ENCODE measurements at places on chromosomes 12 and 14. TPM values are rescaled to one million over a fixed set of nuclear protein-coding genes. Genes with fewer than 3 reads are reported as not detected.
A peak's percentile ranks its signal among the peaks of the same experiment; 100 is the strongest.

GRCh38 chr14:75380656-75381055 is 47.2 kb upstream of the JDP2 start:
- no peaks in the 10 kb centered on the region for H3K36me3 ChIP-seq
- no peak for DNase-seq
- H3K27ac ChIP-seq, result no peak overlapping the region

DNA sequence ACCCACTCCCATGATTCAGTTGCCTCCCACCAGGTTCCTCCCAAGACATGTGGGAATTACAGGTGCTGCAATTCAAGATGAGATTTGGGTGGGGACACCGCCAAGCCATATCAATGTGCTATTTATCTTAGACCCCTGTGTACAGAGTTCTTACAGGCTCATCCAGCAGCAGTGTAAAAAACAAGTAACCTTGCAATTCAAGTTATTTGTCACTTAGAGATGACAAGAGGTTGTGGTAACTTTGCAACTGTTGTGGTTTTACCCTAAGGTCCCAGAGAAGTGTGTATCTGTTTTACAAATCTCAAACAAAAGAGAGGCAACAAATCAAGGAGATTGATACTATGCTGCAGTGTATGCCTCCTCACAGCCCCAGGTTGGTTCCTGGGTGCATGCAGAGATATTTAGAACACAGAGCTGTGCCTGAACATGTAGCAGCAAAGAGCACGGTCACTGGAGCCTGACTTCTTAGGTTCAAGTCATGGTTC is 11.5 kb upstream of the HELB start:
- H3K36me3 ChIP-seq, result no peaks in the 10 kb centered on the region
- DNase-seq, result peak; percentile 16
- no peaks in the 10 kb centered on the region for H3K27me3 ChIP-seq
- H3K4me1 ChIP-seq, result no peaks in the 10 kb centered on the region
- H3K27ac ChIP-seq, result no peak overlapping the region

DNA sequence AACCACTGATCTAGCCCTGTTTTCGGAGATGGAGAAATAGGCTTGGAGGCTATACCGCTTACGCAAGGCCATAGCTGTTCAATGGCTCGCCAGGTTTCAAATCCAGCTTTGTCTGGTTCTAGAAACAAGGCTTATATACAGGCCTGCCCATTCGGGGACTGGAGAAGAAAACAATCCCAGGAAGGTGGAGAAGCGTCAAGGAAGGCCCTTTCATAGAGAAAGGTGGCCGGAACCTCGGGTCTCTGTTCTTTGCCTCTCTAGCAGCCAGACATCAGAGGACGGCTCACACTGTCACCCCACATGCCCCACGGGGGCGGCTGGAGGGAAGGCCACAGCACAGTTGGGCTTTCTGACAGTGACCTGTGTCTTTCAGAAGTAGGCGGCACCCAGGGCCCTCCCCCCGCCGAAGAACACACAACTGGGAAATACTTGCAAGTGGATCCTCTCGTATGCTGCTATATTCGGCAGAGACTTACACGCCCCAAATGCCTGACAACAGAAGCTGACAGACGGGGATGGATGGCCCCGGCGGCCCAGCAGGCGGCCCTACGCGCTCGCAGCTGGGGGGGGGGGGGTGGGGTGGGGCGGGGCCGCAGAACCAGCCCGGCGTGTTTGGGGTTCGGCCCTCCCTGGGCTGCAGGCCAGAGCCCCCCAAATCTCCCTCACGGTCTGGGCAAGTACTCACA is 4.5 kb upstream of the SETD1B start:
- H3K36me3 ChIP-seq, result peaks cover 26% of the 10 kb centered on the region
- no peaks in the 10 kb centered on the region for H3K27me3 ChIP-seq
- peak overlapping the region; percentile 85 for H3K4me3 ChIP-seq
- H3K27ac ChIP-seq, result peak overlapping the region; percentile 100
- H3K4me1 ChIP-seq, result peaks cover 57% of the 10 kb centered on the region
- peak; percentile 61 for DNase-seq

DNA sequence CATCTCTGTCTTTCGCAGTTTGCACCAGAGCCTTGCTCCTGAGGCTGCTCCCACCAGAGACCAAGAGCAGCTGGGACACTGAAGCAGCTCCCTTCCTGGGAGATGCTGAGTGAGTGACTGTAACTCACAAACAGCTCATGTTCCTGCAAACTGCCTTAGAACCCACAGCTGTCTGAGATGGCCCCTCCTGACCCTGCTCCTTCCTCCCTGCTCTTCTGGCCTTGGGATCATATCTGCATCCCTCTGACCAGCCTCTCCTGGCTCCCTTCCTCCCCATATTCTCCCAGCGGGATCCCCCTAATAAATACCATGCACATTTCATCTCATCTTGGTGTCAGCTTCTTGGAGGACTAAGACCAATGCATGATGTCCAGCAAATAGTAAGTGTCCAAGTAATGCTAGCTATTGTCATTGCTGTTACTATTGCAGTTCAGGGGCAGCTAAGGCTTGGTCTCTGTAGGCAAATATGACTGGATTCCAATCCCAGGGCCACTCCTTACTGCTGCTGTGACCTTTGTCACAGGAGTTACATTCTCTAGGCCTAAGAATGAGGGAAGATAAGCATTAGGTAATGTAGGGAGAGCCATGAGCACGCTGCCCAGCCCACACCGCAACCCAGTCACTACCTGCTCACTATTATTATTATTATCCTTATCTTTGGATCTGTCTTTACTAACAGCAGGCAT is 47.9 kb downstream of the SYNE3 start:
- peaks cover 14% of the 10 kb centered on the region for H3K4me1 ChIP-seq
- no peak overlapping the region for H3K4me3 ChIP-seq
- peak; percentile 48 for DNase-seq
- H3K27ac ChIP-seq, result peak overlapping the region; percentile 24
- no peaks in the 10 kb centered on the region for H3K36me3 ChIP-seq

TRPV4 gene
- not detected for total RNA-seq

DNA sequence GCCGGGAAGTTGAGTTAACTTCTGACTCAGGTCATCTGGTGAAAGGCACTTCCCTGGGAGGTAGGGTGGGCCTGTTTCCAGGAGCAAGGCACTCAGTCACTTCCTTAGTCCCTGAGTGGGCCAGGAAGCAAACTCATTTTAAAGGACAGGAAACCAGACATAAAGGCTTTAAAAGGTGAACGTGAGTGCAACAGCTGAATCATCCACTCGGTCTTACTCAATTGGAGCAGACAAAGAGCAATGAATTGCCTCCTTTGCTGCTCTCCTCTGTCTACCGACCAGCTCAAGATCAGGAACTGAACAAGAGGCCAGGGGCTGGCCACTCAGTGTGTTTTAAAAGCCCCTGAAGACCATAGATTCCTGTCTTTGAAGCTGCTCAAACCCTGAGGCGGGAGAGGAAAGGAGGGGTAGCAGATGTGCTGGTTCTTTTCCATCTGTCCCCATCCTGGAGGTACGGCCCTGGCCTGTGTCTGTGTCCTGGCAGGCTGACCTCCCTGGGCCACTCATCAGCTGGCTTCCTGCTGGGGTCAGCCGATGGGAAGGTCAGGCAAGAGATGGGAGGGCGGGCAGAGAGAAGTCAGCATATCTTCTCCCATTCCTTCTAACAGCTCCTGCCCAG is 148.9 kb downstream of the PPM1H start:
- DNase-seq, result peak; percentile 68
- peak overlapping the region; percentile 35 for H3K27ac ChIP-seq
- no peak overlapping the region for H3K4me3 ChIP-seq
- no peaks in the 10 kb centered on the region for H3K4me1 ChIP-seq
- H3K27me3 ChIP-seq, result no peaks in the 10 kb centered on the region

DNA sequence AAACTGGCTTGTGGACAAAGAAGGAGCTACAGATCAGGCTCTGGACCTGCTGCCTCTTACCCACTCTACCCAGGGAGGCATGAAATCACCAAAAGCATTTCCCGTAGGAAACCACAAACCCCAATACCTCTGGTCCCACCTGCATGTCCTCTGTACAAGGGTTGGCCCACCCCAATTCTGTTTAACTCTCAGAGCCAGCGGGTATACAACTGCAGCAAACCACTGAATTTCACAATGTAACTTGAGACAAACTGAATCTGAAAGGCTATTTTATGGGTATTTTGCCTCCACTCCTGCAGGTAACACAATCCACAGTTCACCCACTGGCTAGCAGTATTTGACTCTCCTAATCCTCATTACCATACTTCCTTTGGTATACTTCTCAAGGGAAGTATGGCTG is 16.5 kb downstream of the SIX1 start:
- no peak overlapping the region for H3K4me3 ChIP-seq
- no peak for DNase-seq
- no peak overlapping the region for H3K27ac ChIP-seq
- H3K36me3 ChIP-seq, result no peaks in the 10 kb centered on the region

DNA sequence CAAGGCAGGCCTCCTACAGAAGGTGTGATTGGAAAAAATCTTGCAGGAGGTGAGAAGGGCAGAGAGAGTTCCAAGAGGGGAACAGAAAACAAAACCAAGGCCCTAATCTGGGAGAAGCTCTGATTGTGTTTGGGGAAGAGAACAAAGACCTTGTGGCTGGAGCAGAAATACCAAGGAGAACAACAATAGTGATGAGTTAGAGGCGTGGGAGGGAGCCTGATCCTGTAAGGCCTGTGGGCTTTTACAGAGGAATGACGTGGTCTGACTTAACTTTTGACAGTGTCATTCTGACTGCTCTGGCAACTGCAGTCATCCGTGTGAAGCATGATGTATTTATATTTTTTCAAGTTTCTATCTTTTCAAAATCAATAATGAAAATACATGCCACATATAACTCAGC is 200.6 kb downstream of the ANO4 start:
- no peaks in the 10 kb centered on the region for H3K27me3 ChIP-seq
- DNase-seq, result no peak
- H3K4me1 ChIP-seq, result no peaks in the 10 kb centered on the region

- no peak for DNase-seq
- H3K27me3 ChIP-seq, result peaks cover 24% of the 10 kb centered on the region
- no peaks in the 10 kb centered on the region for H3K36me3 ChIP-seq
- H3K4me1 ChIP-seq, result no peaks in the 10 kb centered on the region
These were observed 56.4 kb upstream of the OAS1 start for GRCh38 chr12:112850383-112850782.

DNA sequence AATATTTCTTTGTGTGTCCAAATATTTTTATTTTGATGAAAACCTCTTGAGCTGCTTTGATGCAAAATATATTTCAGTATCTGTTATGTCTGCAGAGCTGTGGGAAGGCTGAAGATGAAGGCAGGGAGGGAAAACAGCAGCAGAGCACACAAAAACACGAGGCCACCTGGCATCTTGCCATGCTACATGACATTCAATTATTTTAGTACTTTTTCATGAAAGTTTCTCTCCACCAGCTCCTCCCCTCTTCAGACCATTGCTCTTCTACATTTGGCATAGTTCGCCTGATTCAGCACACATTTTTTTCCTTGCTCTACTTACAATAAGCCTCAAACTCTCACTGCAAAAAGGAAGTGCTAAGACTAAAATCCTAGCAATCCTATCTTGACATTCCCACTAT is 4.6 kb upstream of the ALX1 start:
- H3K36me3 ChIP-seq, result no peaks in the 10 kb centered on the region
- no peak overlapping the region for H3K4me3 ChIP-seq
- peaks cover 57% of the 10 kb centered on the region for H3K27me3 ChIP-seq
- DNase-seq, result no peak
- H3K27ac ChIP-seq, result no peak overlapping the region

- H3K4me1 ChIP-seq, result peaks cover 25% of the 10 kb centered on the region
- no peak overlapping the region for H3K4me3 ChIP-seq
- DNase-seq, result no peak
- no peaks in the 10 kb centered on the region for H3K36me3 ChIP-seq
- H3K27ac ChIP-seq, result peak overlapping the region; percentile 31
- H3K27me3 ChIP-seq, result no peaks in the 10 kb centered on the region
These were observed 184.4 kb upstream of the EEA1 start for GRCh38 chr12:93113317-93114006.
